A549 treated with Hydrocortisone at 1 μM for 4 hours (cell line): ENCODE measurements at places on chromosomes 2 and 18. TPM values are rescaled to one million over a fixed set of nuclear protein-coding genes. Genes with fewer than 3 reads are reported as not detected.

RBFA gene
- 28.1 to 32.0 TPM (median 29.3 TPM) in 5 replicates for total RNA-seq

LHCGR gene
- not detected in 5 replicates for total RNA-seq

MTCL1 gene
- 47.6 to 59.3 TPM (median 56.0 TPM) in 5 replicates for total RNA-seq

UGT1A4 gene
- total RNA-seq = 0.06 to 0.16 TPM (median 0.10 TPM) in 4 of 5 replicates, not detected in the other

MBOAT2 gene
- 52.0 to 67.0 TPM (median 61.1 TPM) in 5 replicates for total RNA-seq

MARCHF4 gene
- 23.4 to 28.5 TPM (median 26.3 TPM) in 5 replicates for total RNA-seq

KLHL30 gene
- total RNA-seq = 0.14 to 0.30 TPM (median 0.25 TPM) in 5 replicates

BMP10 gene
- total RNA-seq = not detected in 5 replicates

KYNU gene
- 232 to 288 TPM (median 242 TPM) in 5 replicates for total RNA-seq
